Neural crest cell (in vitro differentiated cells): ENCODE measurements at places on chromosomes 16 and 17. TPM values are rescaled to one million over a fixed set of nuclear protein-coding genes. Genes with fewer than 3 reads are reported as not detected.

- H3K27me3 ChIP-seq, result no peaks in the 10 kb centered on the region
- H3K4me1 ChIP-seq, result peaks cover 7% of the 10 kb centered on the region
- no peaks in the 10 kb centered on the region for H3K36me3 ChIP-seq
- DNase-seq, result no peak
These were observed 77.9 kb downstream of the GOSR1 start for GRCh38 chr17:30554839-30555751.

GRCh38 chr16:1076801-1077576 lies 4.4 kb downstream of the SSTR5 start:
- H3K36me3 ChIP-seq, result no peaks in the 10 kb centered on the region
- peaks cover 40% of the 10 kb centered on the region for H3K27me3 ChIP-seq
- H3K4me1 ChIP-seq, result peaks cover 14% of the 10 kb centered on the region
- H3K27ac ChIP-seq, result no peak overlapping the region
- DNase-seq, result peak; percentile 37

GRCh38 chr17:81359218-81359617 lies 36.0 kb upstream of the BAHCC1 start:
- no peak overlapping the region for H3K4me3 ChIP-seq
- H3K27me3 ChIP-seq, result peaks cover 9% of the 10 kb centered on the region
- no peak for DNase-seq
- peaks cover 28% of the 10 kb centered on the region for H3K4me1 ChIP-seq

- no peak overlapping the region for H3K4me3 ChIP-seq
- no peaks in the 10 kb centered on the region for H3K27me3 ChIP-seq
- H3K36me3 ChIP-seq, result no peaks in the 10 kb centered on the region
- no peak overlapping the region for H3K27ac ChIP-seq
- DNase-seq, result no peak
These were observed 444.0 kb downstream of the XYLT1 start for GRCh38 chr16:17026600-17027242.

GRCh38 chr17:11561281-11561680 lies 37.0 kb upstream of the DNAH9 start:
- no peaks in the 10 kb centered on the region for H3K36me3 ChIP-seq
- peaks cover 9% of the 10 kb centered on the region for H3K27me3 ChIP-seq
- DNase-seq, result no peak
- no peak overlapping the region for H3K27ac ChIP-seq
- H3K4me3 ChIP-seq, result no peak overlapping the region

GRCh38 chr16:80300876-80301275 lies 239.9 kb upstream of the DYNLRB2 start:
- no peak overlapping the region for H3K4me3 ChIP-seq
- H3K36me3 ChIP-seq, result no peaks in the 10 kb centered on the region
- no peak for DNase-seq
- H3K27me3 ChIP-seq, result no peaks in the 10 kb centered on the region

GRCh38 chr16:50671644-50672260 lies 9.4 kb downstream of the SNX20 start:
- no peak overlapping the region for H3K27ac ChIP-seq
- H3K4me1 ChIP-seq, result peaks cover 16% of the 10 kb centered on the region
- no peaks in the 10 kb centered on the region for H3K27me3 ChIP-seq
- H3K4me3 ChIP-seq, result no peak overlapping the region

DNA sequence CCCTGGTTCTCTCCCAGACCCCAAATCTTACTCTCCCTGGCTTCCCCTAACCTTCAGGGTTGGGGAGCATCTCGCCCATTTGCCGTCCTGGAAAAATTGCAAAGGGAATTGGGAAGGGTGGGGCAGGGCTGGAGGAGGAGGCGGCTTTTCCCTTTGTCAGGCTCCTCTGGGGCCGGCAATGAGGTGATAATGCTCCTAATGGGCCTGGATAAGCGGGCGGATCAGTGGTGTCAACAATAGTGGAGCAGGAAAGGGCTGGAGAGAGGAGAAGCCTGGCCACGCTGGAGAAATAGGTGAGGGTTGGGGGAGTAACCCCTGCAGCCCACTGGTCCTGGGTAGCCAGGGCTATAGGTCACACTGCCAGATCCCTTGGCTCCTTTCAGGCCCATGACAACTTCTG lies 12.3 kb downstream of the SCN4A start:
- H3K4me1 ChIP-seq, result peaks cover 17% of the 10 kb centered on the region
- no peak for DNase-seq
- no peak overlapping the region for H3K4me3 ChIP-seq
- no peaks in the 10 kb centered on the region for H3K36me3 ChIP-seq

GRCh38 chr17:46159686-46160085 lies 33.5 kb downstream of the KANSL1 start:
- H3K36me3 ChIP-seq, result peaks cover 8% of the 10 kb centered on the region
- no peak overlapping the region for H3K27ac ChIP-seq
- H3K27me3 ChIP-seq, result no peaks in the 10 kb centered on the region
- no peak overlapping the region for H3K4me3 ChIP-seq

The UBALD2 gene
- 18.8 and 21.5 TPM in 2 replicates for total RNA-seq

The CLEC18B gene
- 1.4 and 2.1 TPM in 2 replicates for total RNA-seq

The TGFB1I1 gene
- total RNA-seq, result 7.2 and 8.8 TPM in 2 replicates

The CRYBA1 gene
- 1.9 and 2.4 TPM in 2 replicates for total RNA-seq

The FOXC2 gene
- 0.11 TPM in 1 of 2 replicates, not detected in the other for total RNA-seq

The ARL5C gene
- total RNA-seq, result not detected in 2 replicates

The HYDIN gene
- 7.5 and 7.8 TPM in 2 replicates for total RNA-seq

The ZNF423 gene
- total RNA-seq, result 55.0 and 55.4 TPM in 2 replicates

The CCDC182 gene
- total RNA-seq, result not detected in 2 replicates

The CDRT15 gene
- total RNA-seq, result not detected in 2 replicates
